Hepatocyte (in vitro differentiated cells): ENCODE measurements at places on chromosomes 13 and 19. TPM values are rescaled to one million over a fixed set of nuclear protein-coding genes. Genes with fewer than 3 reads are reported as not detected.

GRCh38 chr13:98542568-98543377, 34.1 kb downstream of the STK24 start:
- no peak for DNase-seq

DNA sequence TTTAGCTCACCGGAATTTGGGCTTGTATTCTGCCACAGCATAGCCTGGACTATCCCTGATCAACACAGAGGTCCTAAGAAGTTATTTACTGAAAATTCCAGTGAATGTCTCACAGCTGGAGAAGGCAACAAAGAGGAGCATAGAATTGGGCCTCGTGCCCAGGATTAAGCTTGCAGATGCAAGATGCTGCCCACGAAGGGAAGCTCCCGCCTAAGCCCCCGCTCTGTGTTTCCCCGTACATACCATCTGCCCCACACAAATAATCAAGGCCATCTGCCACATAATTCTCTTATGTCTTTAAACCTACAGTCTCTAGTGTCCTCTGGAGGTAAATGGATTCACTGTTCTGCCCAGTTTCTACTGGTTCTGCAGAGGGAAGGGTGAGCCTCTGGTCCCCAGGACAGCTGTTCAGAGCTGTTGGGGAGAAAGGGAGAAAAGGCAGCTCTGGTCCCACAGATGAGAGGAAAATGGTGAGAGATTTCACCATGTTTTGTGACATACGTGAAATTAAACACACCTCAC, 7.4 kb upstream of the TPP2 start:
- no peak for DNase-seq

DNA sequence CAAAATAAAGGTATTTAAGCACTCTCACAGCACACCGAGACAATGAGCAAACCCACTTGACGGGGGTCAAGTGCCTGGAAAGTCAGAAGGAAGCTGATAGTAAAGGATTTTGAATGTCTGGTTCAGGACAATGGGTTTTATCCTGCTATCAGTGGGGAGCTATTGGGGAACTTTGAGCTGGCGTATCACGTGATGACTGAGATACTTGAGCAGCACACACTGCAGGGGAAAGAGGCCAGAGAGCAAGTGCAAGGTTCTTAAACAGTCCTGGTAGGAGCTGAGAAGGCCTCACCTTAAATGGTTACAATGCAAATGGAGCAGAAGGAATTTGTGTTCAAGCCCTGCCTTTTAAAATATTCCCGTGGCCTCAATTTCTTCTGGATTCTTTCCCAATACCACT, 225.3 kb downstream of the LACC1 start:
- peak; percentile 42 for DNase-seq

DNA sequence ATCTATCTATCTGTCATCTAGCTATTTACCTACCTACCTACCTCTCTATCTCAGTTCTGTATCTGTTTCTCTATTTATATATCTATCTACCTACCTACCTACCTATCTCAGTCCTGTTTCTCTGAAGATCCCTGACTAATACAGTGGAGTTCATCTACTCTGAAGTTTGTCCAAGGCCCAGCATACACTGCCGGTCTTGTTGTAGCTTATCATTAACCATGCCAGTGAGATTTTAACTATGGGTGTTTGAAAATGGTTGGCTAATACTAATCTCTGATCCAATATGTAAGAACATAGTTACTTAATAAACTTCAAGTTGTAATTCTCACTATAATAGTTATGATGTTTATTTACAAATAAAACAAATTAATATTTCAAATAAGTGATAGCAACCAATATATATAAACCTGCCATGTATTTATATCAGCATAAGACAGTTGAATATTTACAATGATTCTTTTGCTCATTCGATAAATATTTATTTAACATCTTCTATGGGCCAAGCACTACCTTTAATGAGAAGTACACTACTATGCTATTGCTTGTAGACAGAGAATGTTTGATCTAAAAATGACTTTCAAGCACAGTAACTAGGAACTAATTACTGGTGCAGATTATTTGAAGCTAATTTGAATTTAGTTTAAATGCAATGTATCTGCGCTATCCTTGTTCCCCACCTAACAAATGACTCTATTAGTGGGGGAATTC, 242.1 kb downstream of the KLF5 start:
- no peak for DNase-seq

Gene CYP2A7
- not detected in 2 replicates for total RNA-seq

Gene EHD2
- total RNA-seq = 17.8 and 20.8 TPM in 2 replicates

Gene KIR2DL1
- not detected in 2 replicates for total RNA-seq

Gene PPP6R1
- 37.1 and 39.5 TPM in 2 replicates for total RNA-seq
